MCF 10A (cell line): ENCODE measurements at places on chromosomes 12 and 14. TPM values are rescaled to one million over a fixed set of nuclear protein-coding genes. Genes with fewer than 3 reads are reported as not detected.

- no peak for DNase-seq
These were observed 123.2 kb upstream of the SLC38A4 start for GRCh38 chr12:46948936-46949545.

- DNase-seq: no peak
These were observed 15.4 kb downstream of the LLPH start for GRCh38 chr12:66115071-66115600.

DNA sequence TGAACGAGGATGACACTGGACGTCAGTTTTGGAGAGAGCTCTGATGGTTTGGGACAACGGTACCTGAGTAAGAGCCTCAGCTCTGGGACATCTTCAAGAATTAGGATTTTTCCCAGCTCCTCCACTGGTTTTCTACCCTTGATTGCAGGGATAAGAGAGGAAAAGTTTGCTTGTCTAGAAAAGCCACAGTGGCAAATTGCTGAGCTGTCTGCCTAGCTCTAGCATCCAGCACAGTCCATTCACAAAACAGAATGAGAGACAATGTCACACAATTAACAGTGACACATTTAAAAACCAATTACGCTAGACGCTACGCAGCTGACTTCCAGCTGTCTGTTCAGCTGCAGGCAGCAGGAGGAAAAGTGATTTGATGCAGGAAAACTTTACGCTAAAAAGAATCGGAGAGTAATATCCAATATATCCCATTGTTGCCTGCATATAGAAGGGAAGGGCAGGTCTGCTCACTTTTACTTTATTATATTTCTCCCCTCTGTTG is 168.1 kb upstream of the PRICKLE1 start:
- DNase-seq: no peak

TMCC3 gene
- total RNA-seq: 1.9 and 7.0 TPM in 2 replicates

GRCh38 chr12:132430838-132431774 is 58.8 kb upstream of the FBRSL1 start:
- no peak for DNase-seq

TSPAN11 gene
- total RNA-seq: not detected in 2 replicates

ERH gene
- 245 and 279 TPM in 2 replicates for total RNA-seq

DNA sequence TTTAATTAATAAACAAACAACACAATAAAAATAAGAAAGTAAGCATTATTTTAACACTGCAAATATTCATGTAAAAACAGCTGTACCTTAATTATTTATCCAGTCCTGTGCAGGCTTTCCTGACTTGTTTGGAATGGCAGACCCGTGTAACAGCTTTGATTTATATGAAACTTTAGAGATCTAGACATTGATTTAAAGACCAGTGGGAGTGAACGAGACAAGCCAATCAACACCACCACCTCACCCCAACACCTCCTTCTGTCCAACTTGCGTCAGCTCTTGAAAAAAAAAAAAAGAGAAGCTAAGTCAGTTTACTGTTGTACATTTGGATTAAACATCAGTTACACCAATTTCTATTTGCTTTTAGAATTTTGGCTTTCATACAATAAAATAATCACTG is 22.3 kb downstream of the SLC38A4 start:
- no peak for DNase-seq
